ENCODE measurements at places on chromosomes 12 and 14.

DNA sequence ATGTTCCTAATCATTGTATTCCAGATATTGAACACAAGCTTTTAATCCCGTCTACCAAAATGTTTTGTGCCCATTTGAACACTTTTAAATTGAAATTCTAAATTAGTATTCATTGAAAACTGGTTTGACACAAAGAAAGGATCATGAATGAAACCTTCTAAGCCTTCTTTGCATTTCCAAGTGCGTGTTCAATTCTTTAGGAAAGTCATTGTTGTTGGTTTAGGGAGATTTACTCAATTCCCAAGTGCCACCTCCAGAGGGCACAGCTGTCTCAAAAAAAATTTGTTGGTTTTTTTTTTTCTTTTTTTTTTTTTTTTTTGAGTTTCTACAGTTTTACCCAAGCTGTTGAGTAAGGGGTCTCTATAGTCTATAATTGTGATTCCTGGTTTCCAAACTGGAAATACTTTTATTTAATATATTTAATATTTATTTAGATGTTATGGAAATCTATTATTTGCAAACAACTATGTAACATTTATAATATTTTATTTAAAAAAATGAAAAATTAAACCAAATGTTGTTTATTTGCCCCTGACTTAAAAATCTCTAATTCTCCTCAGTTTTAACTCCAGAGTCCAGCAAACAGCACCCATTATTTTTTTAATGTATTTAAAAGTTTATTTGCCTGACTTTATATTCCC lies 79.9 kb downstream of the NEDD1 start:
- DNase-seq: peak; percentile 23

DNA sequence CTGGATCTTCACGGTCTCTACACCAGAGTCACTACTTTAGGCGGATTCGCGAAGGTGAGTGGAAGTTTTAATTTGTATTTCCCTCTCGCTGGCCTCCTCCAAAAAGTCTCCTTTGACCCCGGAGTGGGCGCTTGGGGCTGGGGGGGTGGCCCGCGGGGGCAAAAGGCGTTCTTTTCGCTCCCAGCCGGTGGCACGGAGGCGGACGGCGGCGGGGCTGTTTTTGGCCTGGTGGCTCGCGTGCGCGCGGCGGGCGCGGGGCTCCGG lies 510 bp downstream of the ARID2 start:
- no peak for DNase-seq

- DNase-seq: no peak
Measured at GRCh38 chr12:82855872-82856271, 169.2 kb downstream of the TMTC2 start.

DNA sequence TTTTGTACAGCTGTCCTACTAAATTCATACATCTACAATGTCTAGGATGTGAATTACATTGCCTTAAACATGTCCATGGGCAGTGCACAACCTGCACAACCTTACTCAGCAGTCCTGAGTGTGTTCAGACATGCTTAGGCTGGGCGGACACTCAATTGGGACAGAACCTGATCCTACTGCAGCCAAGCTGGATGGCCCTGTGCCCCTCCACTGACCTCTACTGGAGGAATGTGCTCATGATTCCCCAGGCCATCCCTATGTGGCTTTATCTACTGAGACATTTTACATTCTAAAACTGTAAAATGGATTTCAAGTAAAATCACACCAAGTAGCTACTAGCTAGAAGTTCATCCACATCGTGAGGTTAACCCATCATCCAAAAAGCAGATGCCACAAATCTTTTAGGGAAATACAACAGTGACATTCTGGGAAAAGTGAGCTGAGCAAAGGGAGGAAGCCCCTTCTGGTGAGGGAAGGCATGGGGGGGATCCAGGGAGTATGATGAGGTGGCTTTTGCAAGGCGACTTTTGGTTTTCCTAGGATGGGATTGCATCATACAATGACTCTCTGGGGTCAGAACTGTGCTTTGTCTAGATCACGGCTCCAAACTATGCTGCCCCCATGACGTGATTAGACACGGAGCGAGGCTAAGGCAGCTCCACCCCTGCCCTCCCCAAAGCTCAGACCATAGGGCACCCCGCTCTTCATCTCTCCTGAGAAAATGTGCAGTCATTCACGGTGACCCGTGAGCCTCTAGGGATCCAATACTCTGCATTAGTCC lies 911.7 kb upstream of the TMEM132C start:
- peak; percentile 12 for DNase-seq

DNA sequence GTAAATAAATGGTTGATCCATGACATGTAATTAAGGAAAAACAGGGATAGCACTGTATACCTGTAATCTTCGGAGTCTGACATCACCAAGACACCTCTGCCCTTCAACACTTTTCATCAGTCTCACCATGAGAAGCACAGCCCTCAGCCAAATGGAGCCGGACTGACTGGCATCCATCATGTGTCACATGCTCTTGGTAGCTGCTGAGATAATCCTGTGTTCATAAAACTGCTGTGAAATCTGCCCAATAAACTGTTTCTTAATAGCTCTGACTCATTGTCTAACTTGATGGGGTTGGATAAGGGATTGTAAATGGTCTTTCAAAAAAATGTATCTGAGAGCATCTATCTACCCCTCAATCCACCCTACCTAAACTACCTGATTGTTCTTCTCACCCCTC lies 33.6 kb downstream of the KCNH5 start:
- no peak for DNase-seq

- no peak for DNase-seq
Measured at GRCh38 chr12:100279159-100279558, 12.2 kb downstream of the SCYL2 start.

DNA sequence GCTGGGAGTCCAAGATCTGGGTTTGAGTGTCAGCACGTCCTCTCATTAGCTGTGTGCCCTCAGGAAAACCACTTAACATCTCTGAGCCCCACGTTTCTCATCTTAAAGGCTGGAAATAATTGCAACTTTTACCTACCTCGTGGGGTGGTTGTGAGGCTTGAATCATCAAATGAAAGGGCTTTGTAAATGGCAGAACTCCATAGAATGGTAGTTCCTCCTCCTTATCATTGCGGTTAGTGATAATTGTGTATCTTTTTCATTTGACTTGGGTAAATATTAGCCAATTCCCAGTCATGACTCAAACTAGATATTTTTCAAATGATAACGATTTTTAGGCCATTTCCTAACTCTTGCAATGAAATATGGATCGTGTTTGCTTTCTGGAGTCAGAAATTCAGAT lies 205.5 kb downstream of the CHST11 start:
- DNase-seq: no peak

- no peak for DNase-seq
Measured at GRCh38 chr12:78555802-78556201, 308.8 kb upstream of the SYT1 start.

- no peak for DNase-seq
Measured at GRCh38 chr12:16323638-16324037, 23.8 kb upstream of the MGST1 start.
